ENCODE measurements at places on chromosomes 13 and 19. TPM values are rescaled to one million over a fixed set of nuclear protein-coding genes. Genes with fewer than 3 reads are reported as not detected.
A peak's percentile ranks its signal among the peaks of the same experiment; 100 is the strongest.

DNA sequence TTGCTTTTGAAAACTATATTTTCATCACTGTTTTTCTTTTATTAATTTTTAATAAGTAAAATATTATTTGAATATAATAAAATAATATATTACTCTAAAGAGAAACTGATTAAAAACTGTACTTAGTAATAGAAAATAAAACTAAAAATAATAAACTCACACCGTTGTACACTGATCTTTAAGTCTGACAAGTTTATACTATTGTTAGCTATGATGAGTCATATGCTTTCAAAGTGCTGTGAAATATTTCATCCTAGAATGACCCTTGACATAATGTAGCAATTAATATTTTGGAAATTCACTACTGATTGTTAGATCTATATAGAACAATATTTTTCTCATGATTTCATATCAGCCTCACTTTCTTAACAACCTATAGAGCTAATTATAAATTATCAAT lies 1040.6 kb upstream of the SPRY2 start:
- no peak overlapping the region for H3K27ac ChIP-seq
- no peaks in the 10 kb centered on the region for H3K27me3 ChIP-seq
- H3K4me3 ChIP-seq: no peak overlapping the region
- H3K36me3 ChIP-seq: no peaks in the 10 kb centered on the region

The DPF1 gene
- total RNA-seq: not detected

- no peaks in the 10 kb centered on the region for H3K36me3 ChIP-seq
- no peak for DNase-seq
- H3K27ac ChIP-seq: no peak overlapping the region
- H3K4me1 ChIP-seq: no peaks in the 10 kb centered on the region
- H3K27me3 ChIP-seq: no peaks in the 10 kb centered on the region
Observed at GRCh38 chr13:82467626-82468025, 1414.6 kb downstream of the SLITRK1 start.

- H3K4me3 ChIP-seq: no peak overlapping the region
- no peak overlapping the region for H3K27ac ChIP-seq
- peaks cover 50% of the 10 kb centered on the region for H3K4me1 ChIP-seq
- H3K27me3 ChIP-seq: no peaks in the 10 kb centered on the region
Observed at GRCh38 chr19:58551577-58552471, 3.1 kb downstream of the CHMP2A start.

The GTPBP3 gene
- total RNA-seq: 40.4 TPM

The SBNO2 gene
- total RNA-seq: 74.7 TPM

The HCST gene
- total RNA-seq: 184 TPM

The FSD1 gene
- total RNA-seq: 30.6 TPM

DNA sequence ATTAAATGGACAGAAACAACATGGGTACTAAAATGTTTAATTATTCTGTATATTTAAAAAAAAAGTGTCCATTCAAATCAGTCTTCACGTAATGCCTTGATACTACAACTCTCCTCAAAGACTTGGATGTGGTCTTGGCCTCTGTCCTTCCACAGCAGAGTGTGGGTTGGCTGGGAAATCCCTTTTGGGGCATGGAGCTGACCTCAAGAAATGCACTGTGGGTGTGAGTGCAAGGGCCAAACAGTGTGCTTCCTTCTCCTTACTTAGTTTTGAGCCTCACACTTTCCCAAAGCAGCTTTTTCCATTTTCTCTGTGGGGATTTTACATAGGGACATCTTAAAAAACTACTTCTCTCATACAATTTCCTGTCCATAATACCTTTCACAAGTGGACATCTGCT lies 607.4 kb downstream of the EFNB2 start:
- H3K27me3 ChIP-seq: no peaks in the 10 kb centered on the region
- no peaks in the 10 kb centered on the region for H3K4me1 ChIP-seq
- no peak for DNase-seq
- H3K4me3 ChIP-seq: no peak overlapping the region

DNA sequence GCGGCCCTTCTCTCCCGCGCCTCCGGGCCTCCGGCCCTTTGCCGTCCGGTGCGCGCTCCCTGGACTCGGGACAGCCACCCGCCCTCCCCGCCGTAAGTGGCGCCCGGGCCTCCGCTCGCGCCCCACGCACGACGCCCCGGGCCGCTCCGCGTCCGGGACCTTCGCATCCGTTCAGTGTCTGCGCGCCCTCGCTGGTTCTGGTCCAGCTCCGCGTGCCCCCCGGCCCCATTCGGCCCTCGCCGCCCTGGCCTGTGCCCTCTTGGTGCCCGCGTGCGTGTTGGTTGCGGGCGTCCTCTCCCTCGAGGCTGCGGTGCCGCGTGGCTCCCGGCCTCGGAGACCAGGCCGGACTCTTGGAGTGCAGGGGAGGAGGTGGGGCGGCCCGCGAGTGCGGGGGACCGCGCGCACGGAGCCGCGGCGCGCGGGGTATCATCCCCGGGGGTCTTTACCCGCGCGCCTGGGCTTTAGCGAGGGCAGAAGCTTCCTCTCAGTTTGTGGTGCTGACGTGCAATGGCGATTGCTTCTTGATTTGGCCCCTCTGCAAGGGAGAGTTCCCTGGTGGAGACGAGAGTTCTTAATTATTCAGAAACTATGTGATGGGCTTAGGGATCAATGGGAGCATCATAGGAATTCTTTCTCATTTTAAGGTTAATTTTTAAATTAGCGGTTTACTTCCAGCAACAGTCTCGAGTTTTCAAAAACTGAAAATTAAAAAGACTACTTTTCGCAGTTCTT lies 757 bp downstream of the WASF3 start:
- H3K36me3 ChIP-seq: peaks cover 1% of the 10 kb centered on the region
- H3K4me3 ChIP-seq: peak overlapping the region; percentile 39
- H3K4me1 ChIP-seq: peaks cover 9% of the 10 kb centered on the region
- no peak for DNase-seq
- H3K27me3 ChIP-seq: peaks cover 41% of the 10 kb centered on the region

DNA sequence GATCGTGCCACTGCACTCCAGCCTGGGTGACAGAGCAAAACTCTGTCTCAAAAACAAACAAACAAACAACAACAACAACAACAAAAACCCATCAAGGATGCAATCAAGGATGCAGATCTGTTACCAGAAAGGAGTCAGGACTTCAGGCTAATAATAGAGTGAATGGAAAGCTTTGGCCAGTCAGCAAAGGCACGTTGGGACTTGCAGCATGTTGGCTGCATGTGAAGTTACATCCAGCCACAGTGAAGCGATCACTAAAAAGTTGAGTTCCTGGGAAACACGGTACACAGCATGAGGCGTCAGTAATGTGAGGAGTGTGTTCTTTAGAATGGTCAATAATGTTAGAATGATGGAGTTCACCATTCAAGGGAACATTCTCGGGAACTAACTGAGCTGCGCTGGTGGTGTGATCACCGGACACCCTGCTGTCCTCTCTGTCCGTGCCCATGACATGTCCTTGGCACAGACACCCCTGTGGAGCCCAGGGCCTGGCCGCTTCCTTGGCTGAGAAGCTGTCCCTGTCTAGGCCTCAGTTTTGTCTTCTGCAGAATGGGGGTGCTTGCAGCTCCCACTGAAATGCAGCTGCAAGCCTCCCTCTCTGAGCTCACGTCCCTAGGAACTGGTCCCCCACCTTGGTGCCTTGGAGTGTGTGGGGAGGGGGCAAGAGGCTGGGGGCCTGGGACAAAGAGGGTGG lies 2.3 kb upstream of the LGALS7B start:
- H3K27me3 ChIP-seq: peaks cover under 1% of the 10 kb centered on the region
- no peak overlapping the region for H3K4me3 ChIP-seq
- no peak overlapping the region for H3K27ac ChIP-seq
- peaks cover 5% of the 10 kb centered on the region for H3K4me1 ChIP-seq

Data from activated CD8-positive, alpha-beta memory T cell treated with anti-CD3 and anti-CD28 coated beads, Interleukin-2, amount 10 ng/mL, durations not matched to agents 7 days and 5 days (primary cell).